ENCODE measurements at places on chromosomes 1 and 21.

DNA sequence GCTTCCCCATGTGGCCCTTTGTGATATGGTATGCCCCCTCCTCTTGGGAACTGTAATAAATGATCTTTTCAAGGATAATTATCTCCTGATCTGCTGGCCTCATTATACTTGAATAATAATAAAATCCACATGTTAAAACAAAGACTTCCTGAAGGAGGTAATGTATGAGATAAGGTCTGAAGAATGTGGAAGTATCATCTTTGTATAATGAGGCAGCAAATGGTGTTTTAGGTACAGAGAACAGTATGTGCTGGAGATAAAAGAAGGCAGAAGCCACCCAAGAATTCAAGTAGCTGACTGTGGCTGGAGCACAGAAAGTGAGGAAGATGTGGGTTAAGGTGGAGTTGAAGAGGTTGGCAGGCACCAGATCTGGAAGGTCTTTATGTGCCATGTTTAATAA, 12.8 kb upstream of the COG2 start:
- ATAC-seq, result no peak

GRCh38 chr1:44536357-44537209, 131.5 kb downstream of the RNF220 start:
- no peak for ATAC-seq

GRCh38 chr1:240235521-240236288, 144.0 kb downstream of the FMN2 start:
- ATAC-seq, result no peak

- peak; percentile 18 for ATAC-seq
Measured at GRCh38 chr1:32816676-32817158, 441 bp downstream of the YARS1 start.

DNA sequence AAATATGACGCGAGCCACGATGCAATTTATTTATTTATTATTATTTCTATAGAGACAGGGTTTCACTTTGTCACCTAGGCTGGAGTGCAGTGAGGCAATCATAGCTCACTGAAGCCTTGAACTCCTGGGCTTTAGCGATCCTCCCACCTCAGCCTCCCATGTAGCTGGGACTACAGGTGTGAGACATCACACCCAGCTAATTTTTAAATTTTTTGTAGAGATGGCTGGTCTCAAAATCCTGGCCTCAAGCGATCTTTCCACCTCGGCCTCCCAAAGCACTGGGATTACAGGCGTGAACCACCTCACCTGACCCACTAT, 63.6 kb downstream of the IRF2BP2 start:
- no peak for ATAC-seq

All from stimulated activated memory B cell treated with anti-CD40 and anti-IgM and Interleukin-4, amounts not matched to agents 10 μg/mL and 1 μg/mL and 100 μg/mL, for 72 hours (primary cell).